ENCODE measurements at places on chromosomes 16 and 17.

DNA sequence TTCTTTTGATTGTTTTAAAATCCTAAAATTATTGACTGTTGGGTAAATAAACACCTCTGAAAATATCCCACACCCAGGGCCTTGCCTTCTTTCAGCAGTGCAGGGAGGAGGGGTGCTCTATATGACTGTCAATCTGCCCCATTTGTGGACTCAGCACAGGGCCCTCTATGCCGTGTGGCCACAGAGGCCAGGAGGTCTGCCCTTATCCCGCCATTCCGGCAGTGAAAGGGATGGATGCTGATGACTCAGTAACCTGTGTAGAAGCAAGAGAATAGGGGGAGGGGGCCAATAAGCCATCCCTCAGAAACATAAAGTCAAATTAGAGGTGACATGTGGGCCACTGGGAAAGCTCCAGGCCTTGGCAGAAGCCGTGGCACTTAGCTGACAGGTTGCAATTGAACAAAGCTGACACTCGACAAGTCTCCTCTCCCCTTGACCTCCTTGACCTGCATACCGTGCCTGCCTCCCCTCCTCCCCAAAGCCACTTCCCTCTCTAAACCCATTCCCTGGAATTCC, 281.4 kb upstream of the DYNLRB2 start:
- no peak for DNase-seq

GRCh38 chr17:71482625-71483024, 638.2 kb upstream of the SOX9 start:
- DNase-seq: no peak

GRCh38 chr16:70388006-70388680, 41.4 kb downstream of the DDX19A start:
- DNase-seq: no peak

GRCh38 chr17:42647778-42648177, 11.3 kb upstream of the TUBG2 start:
- no peak for DNase-seq
